Pulmonary artery endothelial cell (primary cell): ENCODE measurements at places on chromosomes 4 and X.

GRCh38 chr4:16777726-16778125 lies 120.7 kb downstream of the LDB2 start:
- no peak for DNase-seq

DNA sequence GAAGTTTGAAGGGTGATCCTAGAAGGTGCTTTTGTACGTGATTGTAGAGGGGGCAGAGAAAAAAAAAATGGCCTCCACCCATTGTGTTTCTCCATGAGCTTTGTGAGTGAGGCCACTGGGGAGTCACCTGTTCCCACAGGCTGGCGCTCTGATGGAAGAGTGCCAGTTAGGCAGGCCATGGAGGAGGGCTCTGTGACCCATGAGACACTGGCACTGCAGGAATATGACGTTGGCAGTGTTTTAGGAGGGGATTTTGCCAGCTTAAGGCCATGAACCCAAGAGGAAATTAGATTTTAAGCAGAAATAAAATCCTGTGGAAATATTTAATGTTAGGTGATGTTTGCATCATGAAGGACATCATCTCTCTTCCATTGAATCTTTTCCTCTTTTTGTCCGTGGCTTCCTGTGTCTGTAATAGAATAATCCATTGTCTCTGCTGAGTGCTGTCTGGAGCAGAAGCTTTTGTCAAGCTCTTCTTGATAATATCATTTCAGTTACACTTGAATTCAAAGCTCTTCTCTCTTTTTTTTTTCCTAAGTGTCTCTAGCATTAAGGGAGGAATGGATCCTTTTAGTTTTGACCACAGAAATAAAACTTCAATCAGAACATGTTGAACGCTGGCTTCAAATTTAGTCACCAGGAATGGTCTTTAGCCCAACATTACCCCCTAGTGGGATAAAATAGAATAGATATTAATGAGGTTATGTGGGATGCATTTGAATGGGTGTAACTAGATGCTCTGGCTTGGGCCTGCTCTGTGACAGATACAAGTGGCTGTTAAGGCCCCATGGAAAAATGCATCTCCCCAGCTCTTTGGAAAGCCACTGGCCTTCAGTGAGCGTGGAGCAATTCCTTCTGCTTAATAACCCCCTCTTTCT lies 41.0 kb upstream of the UCP1 start:
- DNase-seq = peak; percentile 8

- DNase-seq = no peak
Observed at GRCh38 chrX:110003167-110004156, 548 bp downstream of the TMEM164 start.

DNA sequence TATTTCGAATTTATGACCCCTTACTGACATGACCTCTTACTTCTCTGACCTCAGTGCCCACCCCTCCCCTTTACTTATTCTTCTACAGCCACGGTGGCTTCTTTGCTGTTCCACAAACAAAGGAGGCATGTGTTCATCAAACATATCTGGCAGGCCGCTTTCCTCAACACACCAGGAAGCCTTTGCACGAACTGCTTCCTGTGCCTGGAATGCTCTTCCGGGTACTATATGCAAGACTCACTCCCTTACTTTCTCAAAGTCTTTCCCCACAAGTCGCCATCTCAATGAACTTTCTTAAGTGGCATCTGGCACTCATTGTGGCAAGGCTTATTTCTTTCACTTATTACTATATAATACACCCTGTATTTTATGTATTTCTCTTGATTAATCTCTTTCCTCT lies 351.5 kb upstream of the DDX53 start:
- DNase-seq = no peak

DNA sequence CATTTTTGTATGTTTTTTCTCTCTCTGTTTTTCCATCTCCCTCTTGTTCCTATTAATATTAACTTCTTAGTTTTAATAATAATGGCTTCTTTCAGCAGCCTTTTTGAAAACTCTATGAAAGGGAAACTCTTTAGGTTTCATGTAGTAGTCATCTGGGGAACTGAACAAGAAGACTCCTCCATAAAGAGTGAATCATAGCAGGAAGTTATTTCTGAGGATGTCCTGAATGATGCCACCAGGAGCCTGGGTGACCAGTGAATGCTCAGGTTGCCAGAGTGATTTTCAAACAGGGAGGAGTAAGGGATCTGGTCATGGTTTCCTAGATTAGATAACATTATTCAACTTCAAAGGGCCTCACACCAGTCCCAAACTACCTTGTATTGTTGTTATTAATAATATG lies 212.8 kb upstream of the PDE5A start:
- no peak for DNase-seq

DNA sequence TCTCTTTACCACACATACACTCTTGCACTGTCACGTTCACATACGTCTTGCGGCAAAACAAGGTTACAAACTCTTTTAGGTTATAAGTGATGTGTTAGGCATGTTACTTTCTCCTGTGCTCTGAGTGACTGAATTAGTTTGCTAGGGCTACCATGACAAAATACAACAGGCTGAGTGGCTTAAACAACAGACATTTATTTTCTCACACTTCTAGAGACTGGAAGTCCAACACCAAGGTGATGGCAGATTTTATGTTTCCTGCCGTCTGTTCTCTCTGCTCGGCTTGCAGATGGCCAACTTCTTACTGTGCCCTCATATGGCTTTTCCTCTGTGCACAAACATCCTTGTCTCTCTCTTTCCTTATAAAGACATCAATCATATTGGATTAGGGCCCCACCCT lies 1224.3 kb upstream of the TENM3 start:
- no peak for DNase-seq

DNA sequence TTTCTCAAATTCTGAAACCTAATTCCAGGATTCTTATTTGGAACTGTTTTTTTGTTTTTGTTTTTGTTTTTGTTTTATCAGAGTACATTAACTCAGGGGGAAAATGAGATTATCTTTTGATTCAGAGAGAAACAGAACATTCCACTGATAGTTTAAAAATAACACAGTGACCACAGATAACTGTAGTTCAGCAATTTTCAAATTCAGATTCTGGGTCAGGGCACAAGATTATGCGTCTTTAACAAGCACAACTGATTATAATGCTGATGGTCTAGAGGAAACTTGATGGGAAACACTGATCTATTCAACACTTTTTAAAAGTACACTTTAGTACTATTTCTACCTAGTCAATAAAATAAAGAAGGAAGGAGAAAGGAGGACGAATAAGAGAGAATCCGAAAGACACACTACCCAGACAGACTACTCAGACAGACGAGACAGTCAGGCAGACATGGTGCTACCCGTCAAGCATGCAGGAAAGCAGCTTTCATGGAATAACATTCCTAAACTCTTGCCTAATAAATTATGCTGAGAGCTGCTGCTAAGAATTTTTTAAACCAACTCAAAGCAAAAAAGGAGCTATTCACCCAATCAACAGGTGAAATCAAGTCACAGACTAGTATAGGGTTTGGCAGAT lies 59.0 kb downstream of the APBB2 start:
- DNase-seq = peak; percentile 41

GRCh38 chrX:386239-386767 lies 404 bp downstream of the PPP2R3B start:
- DNase-seq = no peak

DNA sequence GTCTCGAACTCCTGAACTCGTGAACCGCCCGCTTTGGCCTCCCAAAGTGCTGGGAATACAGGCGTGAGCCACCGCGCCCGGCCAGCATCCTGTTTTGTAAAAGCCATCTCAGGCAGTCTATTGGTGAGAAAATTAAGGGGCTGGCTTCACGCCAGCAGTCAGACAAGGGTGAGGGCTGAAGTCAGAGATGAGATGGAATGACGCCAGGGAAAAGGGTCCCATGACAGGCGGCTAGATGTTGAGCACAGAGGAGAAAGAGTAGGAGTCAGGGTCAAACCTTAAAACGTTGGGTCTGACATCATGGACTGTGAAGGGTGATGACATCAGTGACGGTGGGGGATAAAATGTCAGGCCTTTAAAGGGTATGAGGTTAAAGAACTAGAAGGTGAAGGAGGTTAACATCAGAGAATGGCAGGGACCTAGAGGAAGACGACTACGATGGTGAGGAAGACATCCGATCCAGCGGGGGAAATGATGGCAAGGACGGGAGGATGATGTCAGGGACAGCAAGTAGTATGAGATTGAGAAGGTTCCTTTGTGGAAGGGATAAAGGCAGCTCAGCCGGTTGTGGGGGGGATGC lies 504 bp upstream of the RBM3 start:
- no peak for DNase-seq

DNA sequence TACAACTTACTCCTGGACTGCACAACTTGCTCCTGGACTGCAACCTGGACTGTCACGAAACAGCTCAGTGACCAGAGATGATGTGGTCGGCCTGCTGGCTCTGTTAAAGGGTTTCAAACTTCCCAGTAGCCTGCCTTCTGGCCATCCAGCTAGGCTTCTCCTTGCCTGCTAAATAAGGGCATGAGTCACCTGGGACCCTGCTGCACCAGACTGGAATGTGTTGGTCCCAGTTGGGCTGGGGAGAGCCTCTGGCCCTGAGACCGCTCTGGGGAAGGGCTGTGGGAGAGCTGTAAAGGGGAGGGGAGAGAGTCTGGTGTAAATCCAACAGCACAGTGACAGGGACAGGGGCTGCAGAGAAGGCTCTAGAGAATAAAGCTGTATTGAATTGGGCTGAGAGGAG lies 165.8 kb downstream of the VSIG4 start:
- DNase-seq = no peak

GRCh38 chr4:3514806-3515501 lies 17.3 kb downstream of the LRPAP1 start:
- no peak for DNase-seq

DNA sequence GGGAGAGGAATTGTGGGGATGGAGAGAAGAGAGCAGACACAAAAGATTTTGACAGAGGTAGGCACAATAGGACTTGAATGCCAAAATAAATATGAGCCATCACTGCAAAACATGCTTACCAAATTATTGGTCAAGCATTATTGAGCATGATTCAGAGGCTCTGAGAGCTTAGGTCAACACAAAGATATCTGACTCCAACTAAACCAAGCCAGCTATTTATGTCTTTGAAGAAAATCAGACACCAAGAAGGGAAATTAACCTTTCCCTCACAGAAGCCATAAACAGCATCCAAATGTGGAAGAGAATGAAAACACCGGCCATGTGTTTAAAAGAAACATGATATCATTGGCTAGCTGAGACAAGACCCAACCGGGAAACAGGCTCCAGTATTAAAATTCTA lies 323.2 kb downstream of the RAB28 start:
- DNase-seq = no peak

DNA sequence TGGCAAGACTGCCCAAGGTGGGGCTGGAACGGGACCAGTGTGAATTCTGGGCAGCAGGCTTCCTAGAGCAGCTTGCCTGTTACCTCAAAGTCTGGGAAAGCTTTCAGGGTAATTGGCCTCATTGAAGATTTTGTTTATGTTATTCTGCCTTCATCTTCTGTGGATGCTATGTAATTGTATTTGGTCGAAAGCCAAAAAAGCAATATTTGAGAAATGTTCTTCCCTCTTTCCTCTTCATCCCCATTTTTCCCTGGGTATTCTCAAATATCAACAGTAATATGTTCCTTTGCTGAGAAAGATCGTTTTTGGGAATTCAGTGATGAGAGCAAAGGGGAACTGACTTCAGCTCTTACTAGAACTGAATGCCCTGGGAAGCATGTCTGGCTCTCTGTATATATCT lies 12.9 kb downstream of the TMEM131L start:
- DNase-seq = no peak

- DNase-seq = no peak
Observed at GRCh38 chr4:114109776-114110175, 130.3 kb upstream of the ARSJ start.

- no peak for DNase-seq
Observed at GRCh38 chr4:109395694-109396093, 37.9 kb upstream of the SEC24B start.

GRCh38 chr4:114005569-114006442 lies 26.4 kb upstream of the ARSJ start:
- peak; percentile 48 for DNase-seq

GRCh38 chr4:83548151-83548905 lies 12.4 kb downstream of the GPAT3 start:
- peak; percentile 24 for DNase-seq

- DNase-seq = no peak
Observed at GRCh38 chrX:45956191-45956870, 588.9 kb downstream of the ZNF674 start.
